Foreskin keratinocyte (primary cell): ENCODE measurements at places on chromosomes 3 and 15. TPM values are rescaled to one million over a fixed set of nuclear protein-coding genes. Genes with fewer than 3 reads are reported as not detected.

GRCh38 chr3:67245545-67245944 is 247.4 kb downstream of the KBTBD8 start:
- DNase-seq = no peak

GRCh38 chr3:187753516-187753915 is 8.2 kb upstream of the BCL6 start:
- DNase-seq = no peak

DNA sequence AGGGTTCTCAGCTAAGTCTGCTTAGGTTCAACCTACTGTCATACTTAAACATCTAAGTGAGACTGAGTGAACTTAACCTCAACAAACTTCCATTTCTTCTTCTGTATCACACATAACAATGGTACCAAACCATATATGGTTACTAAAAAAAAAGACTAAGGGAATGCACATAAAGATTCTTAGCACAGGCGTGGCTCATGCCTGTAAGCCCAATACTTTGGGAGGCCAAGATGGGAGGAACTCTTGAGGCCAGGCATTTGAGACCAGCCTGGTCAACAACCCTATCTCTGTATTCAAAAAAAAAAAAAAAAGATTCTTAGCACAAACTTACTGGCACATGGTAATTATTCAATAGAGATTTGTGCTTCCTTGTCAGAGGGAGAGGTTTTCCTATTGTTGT is 57.9 kb downstream of the ACAP2 start:
- DNase-seq = no peak

GRCh38 chr15:61153291-61153690 is 75.8 kb downstream of the RORA start:
- no peak for DNase-seq

DNA sequence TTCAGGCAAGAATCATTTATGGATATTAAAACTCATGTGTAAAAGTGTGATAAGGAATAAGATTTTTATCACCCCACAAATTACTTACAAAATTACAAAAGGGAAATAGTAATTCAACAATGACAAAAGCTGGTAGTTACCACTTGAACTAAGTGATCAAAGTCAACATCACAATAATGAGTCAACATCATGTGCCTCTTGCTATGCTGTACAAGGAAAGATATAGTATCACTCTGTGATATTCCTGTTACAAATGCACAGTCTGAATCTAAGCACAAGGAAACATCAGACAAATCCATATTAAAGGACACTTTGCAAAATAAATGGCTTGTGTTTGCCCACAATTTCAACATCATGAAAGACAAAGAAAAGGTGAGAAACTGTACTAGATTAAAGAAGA is 90.5 kb upstream of the PLCL2 start:
- no peak for DNase-seq

DNA sequence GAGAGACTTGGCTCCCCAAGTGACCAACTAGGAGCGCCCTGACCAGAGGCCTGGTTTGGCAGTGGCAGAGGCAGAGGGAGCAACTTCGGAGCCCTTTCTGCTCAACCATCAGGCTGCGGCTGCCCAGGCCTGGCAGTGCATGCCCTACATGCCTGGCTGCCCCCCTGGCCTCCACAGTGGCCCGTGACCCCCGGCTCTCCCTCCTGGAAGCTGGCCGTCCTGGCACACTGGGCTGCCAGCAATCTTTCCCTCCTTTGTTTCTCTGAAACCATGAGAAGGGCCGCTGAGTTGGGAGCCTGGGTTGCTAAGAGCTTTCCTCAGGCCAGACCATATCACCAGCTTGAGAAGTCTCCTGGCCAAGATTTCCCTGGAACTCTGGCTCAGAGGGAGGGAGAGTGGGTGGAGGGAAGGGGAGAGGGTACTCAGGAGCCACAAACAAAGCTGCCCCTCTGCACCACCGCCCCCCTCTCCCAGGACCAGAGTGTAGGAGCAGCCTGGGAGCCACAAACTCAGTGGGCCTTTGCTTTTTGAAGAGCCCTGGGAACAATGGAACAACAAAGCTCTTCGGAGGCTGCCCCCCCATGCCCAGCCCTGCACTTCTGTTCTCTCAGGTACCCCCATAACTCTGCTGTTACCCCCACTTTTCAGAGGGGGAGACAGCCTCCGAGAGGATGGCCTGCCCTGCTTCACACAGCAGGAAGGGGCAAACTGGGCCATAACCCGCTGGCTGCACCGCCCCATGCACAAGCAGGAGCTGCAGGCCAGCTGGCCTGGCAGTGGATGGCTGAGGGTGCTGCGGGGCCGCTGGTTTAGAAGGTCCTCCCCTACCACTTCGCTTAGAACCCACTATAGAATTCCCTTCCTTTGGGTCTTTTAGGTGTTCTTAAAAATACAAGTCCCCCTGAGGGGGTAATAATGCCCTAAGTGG is 11.3 kb downstream of the CORO2B start:
- no peak for DNase-seq

DNA sequence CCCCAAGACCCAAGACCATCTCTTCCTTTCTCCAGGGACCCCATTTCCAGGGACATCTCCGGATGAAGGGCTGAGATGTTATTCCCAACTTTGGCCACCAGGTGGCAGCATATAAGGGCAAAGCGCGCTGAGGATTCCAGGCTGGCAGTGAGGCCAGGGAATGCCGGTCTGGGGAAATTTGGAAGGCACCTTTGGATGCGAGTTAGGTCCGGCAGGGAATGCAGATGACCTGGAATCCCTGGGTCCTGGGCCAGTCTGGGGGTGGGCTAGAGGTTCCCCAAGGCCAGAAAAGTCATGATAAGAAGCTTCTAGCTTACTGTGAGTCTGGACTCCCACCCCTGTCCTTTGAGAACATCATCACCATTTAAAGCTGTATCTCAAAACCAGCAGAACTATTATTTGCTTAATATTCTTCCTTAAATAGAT is 1.6 kb upstream of the CHST13 start:
- no peak for DNase-seq

Gene NR2E3
- total RNA-seq = 0.28 and 0.65 TPM in 2 replicates

Gene FANCD2OS
- not detected in 2 replicates for total RNA-seq

DNA sequence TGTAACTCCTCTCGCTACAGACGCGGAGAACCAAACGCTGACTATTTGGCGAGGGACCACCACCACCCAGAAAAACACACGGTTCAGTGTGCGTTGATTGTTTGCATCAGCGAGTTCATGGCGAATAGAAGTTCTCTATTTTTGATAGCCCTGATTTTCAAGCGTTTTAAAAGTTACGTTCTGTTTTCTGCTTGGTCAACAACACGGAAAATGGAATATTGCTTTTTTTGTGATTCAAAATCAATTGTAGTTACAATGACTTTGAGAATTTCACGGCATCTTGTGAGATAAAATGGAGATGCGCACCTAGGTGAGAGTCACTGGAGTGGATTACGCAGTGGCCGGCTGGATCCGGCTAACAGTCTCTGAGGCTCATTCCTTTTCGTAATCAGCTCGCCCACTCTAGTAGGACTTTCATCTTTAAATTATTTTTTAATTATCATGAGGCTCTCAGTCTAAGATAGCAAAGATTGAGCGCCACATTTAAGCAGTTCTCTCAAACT is 54.8 kb downstream of the CCDC54 start:
- DNase-seq = no peak

Gene GRM7
- not detected in 2 replicates for total RNA-seq

- no peak for DNase-seq
Observed at GRCh38 chr15:78989701-78990240, 44.9 kb upstream of the CTSH start.

- no peak for DNase-seq
Observed at GRCh38 chr3:71578054-71578751, 5.3 kb downstream of the FOXP1 start.
